ENCODE measurements at places on chromosomes 5 and 9.

DNA sequence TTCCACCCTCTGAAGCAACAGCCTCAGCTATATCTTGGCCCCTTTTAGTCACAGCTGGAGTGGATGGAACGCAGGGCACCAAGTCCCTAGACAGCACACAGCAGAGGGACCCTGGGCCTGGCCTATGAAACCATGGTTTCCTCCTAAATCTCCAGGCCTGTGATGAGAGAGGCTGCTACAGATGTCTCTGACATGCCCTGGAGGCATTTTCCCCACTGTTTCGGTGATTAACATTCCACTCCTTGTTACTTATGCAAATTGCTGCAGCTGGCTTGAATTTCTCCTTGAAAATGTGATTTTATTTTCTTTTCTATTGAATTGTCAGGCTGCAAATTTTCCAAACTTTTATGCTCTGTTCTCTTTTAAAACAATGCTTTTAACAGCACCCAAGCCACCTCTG is 384.8 kb downstream of the PRR16 start:
- peak; percentile 53 for DNase-seq

GRCh38 chr9:107020040-107020530 is 157.1 kb downstream of the ZNF462 start:
- peak; percentile 90 for DNase-seq

DNA sequence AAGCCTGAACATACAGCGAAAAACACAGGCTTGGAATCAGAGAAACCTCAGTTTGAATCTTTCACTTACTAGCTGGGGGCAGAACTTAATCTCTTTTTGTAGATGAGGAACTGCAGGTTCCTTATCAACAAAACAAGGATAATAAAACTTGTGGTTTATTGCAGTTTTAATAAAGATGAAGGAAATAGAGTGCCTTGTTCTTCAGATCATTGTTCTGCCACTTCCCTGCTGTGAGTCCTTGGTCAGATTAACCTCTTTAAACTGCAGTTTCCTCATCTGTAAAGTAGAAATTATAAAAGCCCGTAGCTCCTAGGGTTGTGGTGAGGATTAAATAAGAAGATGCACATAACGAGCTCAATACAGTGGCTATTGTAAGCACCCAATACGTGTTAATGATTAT is 57.4 kb downstream of the FEM1C start:
- no peak for DNase-seq

GRCh38 chr5:57586649-57587048 is 104.0 kb upstream of the ACTBL2 start:
- no peak for DNase-seq

- DNase-seq, result no peak
These were observed 32.6 kb upstream of the ACO1 start for GRCh38 chr9:32351845-32352244.

All from foreskin fibroblast (primary cell).